ENCODE measurements at places on chromosomes 2 and 18.

GRCh38 chr2:84278386-84278785, 180.7 kb downstream of the SUCLG1 start:
- no peak for DNase-seq

GRCh38 chr2:46181789-46182530, 115.2 kb upstream of the EPAS1 start:
- no peak for DNase-seq

- DNase-seq: no peak
Observed at GRCh38 chr2:182595650-182596049, 120.4 kb upstream of the DNAJC10 start.

DNA sequence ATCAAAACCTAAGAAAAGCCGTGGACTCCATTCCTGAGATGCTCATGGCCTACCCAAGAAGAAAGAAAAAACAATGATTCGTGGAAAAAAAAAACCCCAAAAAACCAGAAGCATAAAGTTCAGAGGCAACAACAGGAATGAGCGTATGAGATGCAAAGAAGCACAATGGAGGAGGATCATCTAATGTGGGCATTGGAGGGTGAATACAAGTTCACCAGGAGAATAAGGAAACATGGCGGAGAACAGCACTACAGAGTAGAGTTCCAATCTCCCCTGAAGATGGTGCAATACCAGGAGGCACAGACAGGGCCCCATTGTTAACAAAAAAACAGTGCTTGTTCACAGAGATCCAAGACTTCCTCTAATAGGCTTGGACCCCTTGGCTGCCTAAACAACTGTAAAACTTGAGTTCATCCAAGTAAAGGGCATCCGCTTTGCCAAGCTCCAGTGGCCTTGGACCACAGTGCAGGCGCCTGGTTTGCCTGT, 337.2 kb downstream of the PDE11A start:
- DNase-seq: no peak

DNA sequence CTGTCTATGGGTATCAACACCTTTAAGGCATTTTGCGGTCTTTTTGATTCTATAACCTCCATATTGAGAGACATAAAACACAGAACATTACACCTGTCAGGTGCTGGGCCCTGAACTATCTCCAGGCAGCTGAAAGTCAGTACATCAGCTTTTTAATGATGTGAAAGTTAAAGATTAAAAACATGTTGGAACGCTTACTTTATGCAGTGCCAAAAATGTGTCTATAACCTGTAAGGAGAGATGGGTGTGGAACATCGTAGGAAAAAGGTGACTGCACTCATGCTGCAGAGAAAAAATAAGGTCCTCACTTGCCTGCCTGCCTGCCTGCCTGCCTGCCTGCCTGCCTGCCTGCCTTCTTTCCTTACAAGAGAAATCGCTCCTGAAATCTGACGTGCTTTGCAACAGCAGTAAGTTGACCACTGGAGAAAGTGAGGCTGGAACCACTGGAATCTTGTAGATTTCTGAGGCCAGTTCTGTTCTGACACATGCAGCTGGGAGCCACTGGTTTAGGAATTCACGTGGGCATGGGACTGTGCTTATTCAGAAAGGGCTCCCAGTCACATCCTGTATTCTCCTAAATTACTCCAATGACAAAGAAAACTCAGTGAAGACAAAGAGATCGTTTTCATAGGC, 34.1 kb downstream of the BCL11A start:
- DNase-seq: no peak

DNA sequence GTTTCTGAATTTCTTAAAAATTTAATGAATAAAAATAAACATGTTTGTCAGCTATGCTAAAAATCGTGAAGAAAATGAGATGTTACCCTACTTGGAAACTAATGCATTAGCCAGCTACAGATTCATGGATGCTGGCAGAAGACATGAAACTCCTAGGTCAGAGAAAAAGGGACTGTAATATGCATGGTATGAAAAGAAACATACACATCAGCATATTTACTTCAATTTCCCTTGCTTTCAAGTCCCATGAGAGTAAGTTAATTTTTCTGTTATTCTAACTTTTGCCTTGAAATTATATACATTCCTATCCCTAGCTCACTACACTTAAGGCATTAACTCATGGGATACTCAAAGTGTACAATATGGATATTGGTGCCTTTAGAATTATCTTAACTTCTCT, 2041.4 kb upstream of the LRRTM1 start:
- no peak for DNase-seq

DNA sequence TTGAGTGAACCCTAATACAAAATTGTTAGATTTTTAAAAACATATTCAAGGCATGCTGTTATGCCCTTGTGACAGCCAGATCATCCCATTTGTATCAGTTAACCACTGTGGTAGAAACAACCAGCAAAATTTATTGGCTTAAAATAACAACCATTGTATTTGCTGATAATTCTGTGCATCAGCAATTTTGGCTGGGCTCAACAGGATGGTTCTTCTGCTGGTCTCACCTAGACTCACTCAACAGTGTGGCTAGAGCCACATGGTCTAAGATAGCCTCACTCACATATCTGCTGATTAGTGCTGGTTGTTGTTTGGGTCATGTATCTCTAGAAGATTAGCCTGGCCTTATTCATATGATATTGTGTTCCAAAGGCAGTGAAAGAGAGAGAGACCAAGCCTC, 160.1 kb upstream of the GATA6 start:
- no peak for DNase-seq

- DNase-seq: no peak
Observed at GRCh38 chr2:26959331-26959730, 11.1 kb upstream of the MAPRE3 start.
